ENCODE measurements at places on chromosomes 3 and 15.

DNA sequence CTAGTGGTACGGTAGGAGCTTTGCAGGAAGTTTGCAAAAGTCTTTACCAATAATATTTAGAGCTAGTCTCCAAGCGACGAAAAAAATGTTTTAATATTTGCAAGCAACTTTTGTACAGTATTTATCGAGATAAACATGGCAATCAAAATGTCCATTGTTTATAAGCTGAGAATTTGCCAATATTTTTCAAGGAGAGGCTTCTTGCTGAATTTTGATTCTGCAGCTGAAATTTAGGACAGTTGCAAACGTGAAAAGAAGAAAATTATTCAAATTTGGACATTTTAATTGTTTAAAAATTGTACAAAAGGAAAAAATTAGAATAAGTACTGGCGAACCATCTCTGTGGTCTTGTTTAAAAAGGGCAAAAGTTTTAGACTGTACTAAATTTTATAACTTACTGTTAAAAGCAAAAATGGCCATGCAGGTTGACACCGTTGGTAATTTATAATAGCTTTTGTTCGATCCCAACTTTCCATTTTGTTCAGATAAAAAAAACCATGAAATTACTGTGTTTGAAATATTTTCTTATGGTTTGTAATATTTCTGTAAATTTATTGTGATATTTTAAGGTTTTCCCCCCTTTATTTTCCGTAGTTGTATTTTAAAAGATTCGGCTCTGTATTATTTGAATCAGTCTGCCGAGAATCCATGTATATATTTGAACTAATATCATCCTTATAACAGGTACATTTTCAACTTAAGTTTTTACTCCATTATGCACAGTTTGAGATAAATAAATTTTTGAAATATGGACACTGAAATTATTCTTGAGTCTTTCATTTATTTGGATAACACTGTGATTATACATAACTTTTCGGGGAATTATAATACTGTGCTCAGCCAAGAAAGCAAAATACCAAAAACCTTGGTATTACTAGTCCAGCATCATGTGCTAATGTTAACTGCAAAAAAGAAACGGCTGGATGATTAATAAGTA lies 2.2 kb downstream of the SOX2 start:
- peak; percentile 58 for DNase-seq

DNA sequence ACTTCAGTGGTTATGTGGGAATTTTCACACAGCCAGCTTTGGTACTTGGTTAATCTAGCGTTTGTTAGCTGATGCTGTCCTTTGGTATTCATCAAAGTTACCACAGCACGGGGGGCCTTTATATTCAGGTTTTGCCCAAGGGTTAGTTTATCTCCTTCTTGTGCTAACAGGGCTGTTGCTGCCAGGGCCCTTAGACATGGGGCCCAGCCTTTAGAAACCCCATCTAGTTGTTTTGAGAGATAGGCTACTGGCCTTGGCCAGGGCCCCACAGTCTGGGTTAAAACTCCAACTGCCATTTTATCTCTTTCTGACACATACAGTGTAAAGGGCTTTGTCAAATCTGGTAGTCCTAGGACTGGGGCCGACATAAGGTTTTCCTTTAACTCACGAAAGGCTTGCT lies 7.5 kb upstream of the DNAAF4 start:
- DNase-seq = no peak

DNA sequence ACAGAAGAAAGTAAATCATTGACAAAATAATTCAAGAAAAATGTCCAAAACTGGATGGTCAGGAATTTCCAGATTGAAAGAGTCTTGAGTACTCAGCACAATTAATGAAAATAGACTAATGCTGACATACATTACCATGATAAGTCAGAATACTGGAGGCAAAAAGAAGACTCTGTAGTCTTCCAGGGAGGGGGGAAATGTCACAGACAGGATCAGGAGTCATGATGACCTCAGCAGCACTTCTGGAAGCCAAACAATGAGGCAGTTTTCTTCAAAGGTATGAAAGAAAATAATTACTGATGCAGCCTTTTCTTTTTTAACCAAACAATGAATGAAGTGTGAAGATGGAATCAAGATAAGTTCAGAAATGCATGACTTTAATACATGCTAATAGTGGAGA lies 30.1 kb upstream of the SLC22A13 start:
- DNase-seq = no peak

DNA sequence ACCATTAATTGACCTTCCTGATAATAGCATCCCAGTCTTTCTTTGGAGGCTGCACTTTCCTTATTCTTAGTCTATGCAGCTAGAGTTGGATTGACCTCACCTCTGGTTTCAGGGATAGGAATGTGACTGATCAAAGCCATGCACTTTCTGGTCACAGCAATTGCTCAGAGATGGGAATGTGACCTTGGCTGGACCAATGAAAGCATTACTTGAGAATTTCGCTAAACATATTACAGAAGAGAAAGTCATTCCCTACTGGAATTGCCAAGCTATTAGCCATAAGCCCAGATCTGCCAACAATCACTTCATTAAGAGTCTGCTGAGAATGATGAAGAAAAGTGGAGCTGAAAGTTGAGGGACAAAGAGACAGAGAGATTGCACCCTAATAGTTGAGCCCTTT lies 32.7 kb downstream of the RTP1 start:
- DNase-seq = no peak

GRCh38 chr15:78070049-78070700 lies 7.3 kb downstream of the TBC1D2B start:
- DNase-seq = no peak

DNA sequence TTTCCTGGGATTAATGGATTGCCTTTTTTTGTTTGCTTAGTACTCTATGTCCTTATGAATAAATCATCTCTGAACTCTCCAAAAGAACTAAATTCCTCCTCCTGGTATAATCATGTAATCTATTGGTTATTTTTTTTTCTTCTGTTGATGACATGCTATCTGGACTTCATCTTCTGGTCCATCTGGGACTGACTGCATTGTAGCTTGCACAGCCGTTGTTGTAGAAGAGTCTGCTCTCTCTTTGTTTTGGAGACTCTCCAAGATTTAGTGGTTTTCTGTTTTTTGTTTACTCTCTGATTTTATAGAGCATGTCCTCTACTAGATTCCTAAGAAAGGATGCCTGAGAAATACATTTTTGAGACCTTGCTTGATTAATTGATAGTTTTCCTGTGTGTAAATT lies 19.1 kb downstream of the IREB2 start:
- DNase-seq = peak; percentile 71

DNA sequence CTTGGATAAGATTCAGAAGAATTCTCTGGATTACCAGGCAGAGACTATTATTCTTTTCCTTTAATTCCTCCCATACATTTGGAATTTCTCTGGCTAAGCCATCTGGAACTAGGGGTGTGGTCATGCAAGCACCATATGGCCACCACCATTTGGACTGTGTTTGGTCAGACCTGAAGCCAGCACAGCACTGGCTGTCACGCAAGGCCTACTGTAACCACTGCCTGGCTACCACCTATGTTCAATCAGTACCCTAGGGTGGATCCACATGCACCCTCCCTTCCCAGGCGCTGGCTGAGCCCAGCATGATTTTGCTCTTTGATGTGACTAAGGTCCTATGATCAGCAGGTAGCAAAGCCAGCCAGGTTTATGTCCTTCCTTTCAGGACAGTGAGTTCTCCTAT lies 287.8 kb upstream of the GOLIM4 start:
- DNase-seq = no peak

GRCh38 chr3:97841304-97841703 lies 19.5 kb downstream of the CRYBG3 start:
- no peak for DNase-seq

- DNase-seq = no peak
Measured at GRCh38 chr3:52678265-52679198, 7.2 kb downstream of the PBRM1 start.

DNA sequence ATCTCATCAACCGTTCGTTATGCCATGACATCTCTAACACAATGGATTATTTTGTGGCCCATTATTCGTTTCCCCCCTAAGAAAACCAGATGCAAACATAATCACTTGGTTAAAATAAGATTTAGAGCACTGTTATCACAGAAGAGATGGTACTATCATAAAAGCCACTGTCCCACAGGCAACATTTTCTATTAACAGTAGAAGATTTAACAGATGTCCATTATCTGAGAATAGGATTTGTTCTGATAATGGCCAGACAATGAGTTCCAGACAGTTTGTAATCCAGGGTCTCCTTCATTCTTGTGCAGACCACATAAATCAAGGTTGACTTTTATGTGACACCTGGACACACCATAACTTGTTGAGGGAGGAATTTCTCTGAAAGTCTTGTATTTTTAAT lies 153.1 kb downstream of the CLSTN2 start:
- no peak for DNase-seq

- peak; percentile 31 for DNase-seq
Measured at GRCh38 chr15:35657679-35658311, 111.8 kb upstream of the DPH6 start.

DNA sequence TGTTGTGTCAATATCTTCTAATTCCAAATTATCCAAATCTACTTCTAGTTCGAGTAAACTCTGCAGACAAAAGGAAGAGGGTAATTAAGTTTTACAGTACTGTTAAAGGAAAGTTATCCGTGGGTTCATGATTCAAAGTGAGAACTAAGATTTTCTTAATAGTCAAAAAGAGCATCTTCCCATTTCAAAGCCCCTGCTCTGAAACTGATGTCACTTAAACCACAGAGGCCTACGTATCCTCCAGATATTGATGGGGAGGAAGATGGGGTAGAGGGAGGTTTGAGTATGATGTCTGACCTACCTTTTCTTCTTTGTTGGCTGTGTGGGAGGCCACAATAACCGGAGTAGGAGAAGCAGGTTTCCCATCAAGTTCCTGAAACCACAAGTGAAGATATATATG lies 14.1 kb downstream of the MRPS22 start:
- no peak for DNase-seq

GRCh38 chr3:46383951-46384330 lies 13.2 kb downstream of the CCR5 start:
- no peak for DNase-seq

DNA sequence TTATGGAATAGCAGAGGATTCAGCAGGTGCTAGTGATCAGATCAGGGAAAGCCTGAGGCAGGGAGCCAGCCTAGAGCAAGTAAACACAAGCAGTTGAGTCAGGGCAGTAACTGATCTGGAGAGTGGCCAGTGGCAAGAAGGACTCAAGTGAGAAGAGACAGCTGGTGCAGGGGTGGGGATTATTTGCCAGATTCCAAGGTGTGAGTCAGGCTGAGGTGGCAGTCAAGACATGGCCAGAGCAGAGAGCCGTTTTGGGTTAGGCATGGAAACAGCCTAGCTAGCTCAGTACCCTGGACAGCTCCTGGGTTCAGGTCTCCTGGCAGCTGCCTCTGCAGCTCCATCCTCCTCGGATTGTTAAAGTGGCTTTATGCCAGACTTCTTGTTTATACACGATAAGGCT lies 281.9 kb upstream of the ONECUT1 start:
- peak; percentile 17 for DNase-seq

DNA sequence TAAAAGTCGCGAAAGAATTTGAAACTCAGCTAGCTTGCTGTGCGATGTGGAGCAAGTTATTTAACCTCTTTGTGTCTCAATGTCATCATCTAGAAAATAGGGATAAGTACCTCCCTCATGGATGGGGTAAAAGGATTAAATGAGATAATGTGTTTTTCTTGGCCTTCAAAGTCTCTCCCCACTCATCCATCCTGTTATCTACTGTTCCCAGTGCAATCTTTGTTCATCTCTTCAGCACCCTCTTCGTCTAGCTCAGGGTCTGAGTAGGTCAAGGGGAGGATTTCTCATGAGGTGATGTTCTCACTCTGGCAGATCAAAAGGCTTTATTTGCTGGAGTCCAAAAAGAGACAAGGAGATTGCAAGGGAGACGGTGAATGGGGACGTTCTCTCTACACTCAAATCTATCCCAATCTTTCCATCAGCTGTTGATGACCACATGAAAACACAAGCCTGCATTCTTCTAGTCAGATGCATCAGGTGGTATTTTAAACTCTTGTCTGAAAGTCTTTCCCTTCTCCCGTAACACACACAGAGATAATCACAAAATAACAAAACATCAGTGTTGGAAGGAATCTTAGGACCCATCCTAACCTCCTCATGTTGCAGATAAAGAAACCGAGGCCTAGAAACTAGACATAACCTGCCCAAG lies 1.3 kb downstream of the MESD start:
- no peak for DNase-seq

- no peak for DNase-seq
Measured at GRCh38 chr3:33447958-33448357, 7.8 kb upstream of the UBP1 start.

- DNase-seq = no peak
Measured at GRCh38 chr3:168168743-168169142, 73.0 kb upstream of the GOLIM4 start.

DNA sequence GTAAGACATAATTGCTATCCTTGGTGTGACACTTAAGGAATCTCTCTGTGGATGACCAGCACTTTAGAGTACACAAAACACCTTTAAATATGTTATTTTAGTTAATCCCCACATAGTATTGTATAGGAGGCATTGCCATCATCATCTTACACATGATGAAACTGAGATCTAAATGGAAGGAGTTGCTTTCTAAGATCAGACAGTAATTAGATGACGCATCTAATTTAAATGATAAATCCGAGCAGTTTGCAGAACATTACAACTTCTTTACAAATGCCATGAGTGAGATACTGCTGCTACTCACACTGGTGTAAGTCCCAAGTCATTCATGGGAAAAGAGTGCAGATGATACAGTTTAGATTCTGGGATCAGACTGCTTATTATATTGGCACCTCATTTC lies 431.9 kb downstream of the MFSD1 start:
- DNase-seq = no peak

- DNase-seq = no peak
Measured at GRCh38 chr3:193772422-193772763, 179.4 kb downstream of the OPA1 start.

GRCh38 chr3:27302891-27303290 lies 66.3 kb downstream of the NEK10 start:
- DNase-seq = no peak

GRCh38 chr3:132283440-132283839 lies 33.8 kb upstream of the ACP3 start:
- peak; percentile 6 for DNase-seq

DNA sequence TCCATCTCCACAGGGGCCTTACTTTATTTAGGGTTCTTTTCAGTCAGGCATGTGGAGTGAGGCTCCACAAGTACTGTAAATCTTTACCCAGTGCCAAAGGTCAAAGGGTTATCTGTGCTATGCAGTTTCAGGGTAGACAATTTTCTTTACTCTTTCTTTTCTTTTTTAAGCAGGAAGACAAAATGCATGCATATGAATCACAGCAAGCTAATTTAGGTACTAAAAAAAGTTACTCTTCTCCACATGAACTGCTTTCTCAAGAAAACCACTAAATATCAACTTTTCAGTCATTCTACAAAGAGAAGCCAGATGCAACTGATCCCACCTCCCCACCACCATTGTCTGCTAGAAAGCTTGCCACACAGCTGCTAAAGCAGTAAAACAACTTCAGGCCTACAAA lies 73.3 kb upstream of the PYGO1 start:
- DNase-seq = peak; percentile 64

All from astrocyte of the spinal cord (primary cell).